H1 (cell line): ENCODE measurements at places on chromosomes 13 and 19.
A peak's percentile ranks its signal among the peaks of the same experiment; 100 is the strongest.

DNA sequence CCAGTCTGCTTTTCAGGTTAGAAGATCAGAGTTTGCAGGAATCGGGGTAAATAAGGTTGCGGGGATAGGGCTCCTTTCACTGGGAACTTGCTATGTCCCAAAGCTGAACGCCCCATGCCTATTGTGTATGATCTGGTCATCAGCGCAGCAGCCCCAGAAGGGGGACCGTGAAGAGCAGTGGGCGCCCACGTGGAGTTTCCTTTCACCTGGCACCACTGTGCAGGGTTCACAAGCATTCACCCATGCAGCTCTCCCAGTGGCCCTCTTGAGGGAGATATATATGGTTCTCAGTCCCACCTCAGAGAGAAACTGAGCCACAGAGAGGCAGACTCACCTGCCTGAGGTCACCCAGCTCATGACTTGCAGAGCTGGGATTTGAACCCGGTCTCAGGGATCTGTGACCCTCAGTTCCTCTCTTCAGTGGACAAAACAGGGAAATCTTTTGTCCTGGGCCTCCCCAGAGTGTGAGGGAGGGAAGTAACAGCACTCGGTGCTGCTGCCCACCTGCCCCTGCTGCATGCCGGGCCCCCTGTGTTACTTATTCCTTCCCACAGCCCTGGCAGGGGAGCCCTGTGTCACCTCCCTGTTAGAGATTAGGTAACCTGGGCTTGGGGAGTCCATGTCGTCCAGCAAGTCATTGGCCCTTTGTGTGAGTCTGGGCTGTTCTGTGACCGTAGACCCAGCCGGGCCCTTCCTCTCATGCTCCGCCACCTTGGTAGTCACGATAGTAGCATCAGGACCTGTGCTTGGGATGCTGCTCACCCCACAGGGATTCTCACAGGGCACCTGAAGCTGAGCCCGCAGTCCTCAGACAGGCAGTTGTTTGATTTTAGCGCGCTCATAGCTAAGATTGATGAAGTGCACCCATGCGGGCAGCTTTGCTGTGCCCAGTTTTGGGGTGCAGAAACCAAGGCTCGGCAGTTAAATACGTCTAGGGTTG is 27.9 kb downstream of the PPP5C start:
- DNase-seq = no peak
- H3K4me3 ChIP-seq = no peak overlapping the region
- peaks cover 23% of the 10 kb centered on the region for H3K4me1 ChIP-seq
- H3K27ac ChIP-seq = peak overlapping the region; percentile 84
- peaks cover 23% of the 10 kb centered on the region for H3K36me3 ChIP-seq

- H3K36me3 ChIP-seq = no peaks in the 10 kb centered on the region
- no peak for DNase-seq
- no peak overlapping the region for H3K4me3 ChIP-seq
- peaks cover 1% of the 10 kb centered on the region for H3K27me3 ChIP-seq
- H3K27ac ChIP-seq = no peak overlapping the region
- peaks cover 3% of the 10 kb centered on the region for H3K4me1 ChIP-seq
Observed at GRCh38 chr13:109199280-109199679, 569.9 kb downstream of the MYO16 start.

DNA sequence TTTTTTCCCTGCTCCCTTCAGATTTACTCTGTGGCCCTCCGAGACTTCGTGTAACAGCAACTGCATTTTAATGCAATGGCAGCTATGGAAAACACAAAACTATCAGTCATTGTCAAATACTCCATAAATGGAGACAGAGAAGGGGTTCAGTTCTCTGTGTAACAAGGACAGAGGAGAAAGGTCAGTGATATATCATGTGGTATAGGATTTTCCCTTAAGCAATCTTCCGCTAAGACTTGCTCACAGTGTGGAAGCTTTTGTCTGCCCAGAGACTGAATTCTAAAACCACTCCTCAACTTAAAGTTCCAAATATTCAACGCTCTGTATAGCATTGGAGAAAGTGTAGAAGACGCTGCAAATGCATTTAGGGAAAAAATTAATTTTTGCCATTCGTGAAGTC is 111.3 kb upstream of the EDNRB start:
- no peak overlapping the region for H3K4me3 ChIP-seq
- H3K4me1 ChIP-seq = no peaks in the 10 kb centered on the region
- no peaks in the 10 kb centered on the region for H3K27me3 ChIP-seq
- H3K27ac ChIP-seq = no peak overlapping the region
- H3K36me3 ChIP-seq = no peaks in the 10 kb centered on the region
- DNase-seq = no peak

DNA sequence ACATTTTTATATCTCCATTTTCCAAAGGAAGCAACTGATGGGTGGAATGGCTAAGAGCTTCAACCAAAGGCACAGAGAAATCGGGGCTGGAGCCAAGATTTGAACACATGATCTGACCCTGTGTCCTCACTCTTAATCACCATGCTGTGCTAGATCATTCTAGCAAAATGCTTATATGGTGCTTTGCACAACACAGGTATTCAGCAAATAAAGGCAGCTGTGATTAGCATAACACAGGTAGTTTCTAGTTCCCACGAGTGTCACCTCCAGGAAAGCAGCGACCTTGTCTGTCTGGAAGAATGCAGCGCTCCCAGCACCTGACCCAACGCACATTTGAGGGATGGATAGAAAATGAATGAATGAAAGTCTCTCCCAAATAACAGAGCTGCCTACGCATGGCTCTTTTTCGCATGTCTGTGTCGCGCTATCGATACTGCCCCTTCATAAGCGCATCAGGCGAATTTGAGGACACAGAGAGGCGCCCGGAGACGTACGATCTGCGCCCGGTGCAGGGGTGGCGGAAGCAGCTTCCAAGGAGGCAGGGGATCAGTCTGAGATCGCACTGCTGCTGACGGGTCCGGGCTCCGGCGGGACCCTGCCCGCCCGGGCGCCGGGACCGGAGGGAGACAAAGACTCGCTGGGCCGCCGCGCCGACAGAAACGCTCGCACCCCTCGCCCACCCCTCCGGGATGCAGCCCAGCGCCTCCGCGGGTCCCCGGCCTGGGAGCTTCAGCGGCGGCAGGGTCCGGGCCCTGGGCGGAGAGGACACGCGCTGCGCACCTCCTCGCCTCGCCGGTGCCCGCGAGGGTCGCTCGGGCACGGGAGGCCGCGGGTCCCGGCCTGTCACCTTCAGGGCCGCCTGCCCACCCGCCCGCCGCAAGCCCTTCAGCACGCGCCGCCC is 609 bp downstream of the EPS15L1 start:
- no peak for DNase-seq
- H3K4me1 ChIP-seq = no peaks in the 10 kb centered on the region
- no peaks in the 10 kb centered on the region for H3K36me3 ChIP-seq
- H3K27ac ChIP-seq = no peak overlapping the region
- H3K4me3 ChIP-seq = peak overlapping the region; percentile 96
- H3K27me3 ChIP-seq = no peaks in the 10 kb centered on the region

- peaks cover 3% of the 10 kb centered on the region for H3K4me1 ChIP-seq
- no peak overlapping the region for H3K27ac ChIP-seq
Observed at GRCh38 chr19:1932395-1932794, 8.6 kb upstream of the CSNK1G2 start.

DNA sequence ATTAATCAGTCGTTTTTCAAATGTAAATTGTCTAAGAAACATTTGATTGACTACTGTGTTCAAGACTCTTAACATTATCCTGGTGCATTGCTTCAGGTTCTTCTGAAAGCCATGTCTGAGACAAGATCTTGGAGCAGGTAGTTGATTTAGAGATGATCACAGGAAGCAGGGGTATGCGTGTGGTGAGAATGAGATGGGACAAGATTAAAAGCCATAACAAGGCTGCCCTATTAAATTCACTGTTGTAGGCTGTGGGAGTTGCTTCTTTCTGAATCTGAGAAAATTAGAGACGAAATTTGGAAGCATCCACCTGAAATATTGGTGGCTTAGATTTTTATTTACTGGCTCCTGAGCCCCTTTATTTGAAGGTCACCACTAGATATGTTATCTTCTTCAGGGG is 687.4 kb upstream of the SLITRK6 start:
- no peaks in the 10 kb centered on the region for H3K4me1 ChIP-seq
- no peak overlapping the region for H3K27ac ChIP-seq
- no peaks in the 10 kb centered on the region for H3K27me3 ChIP-seq
- H3K36me3 ChIP-seq = no peaks in the 10 kb centered on the region

- H3K4me3 ChIP-seq = peak overlapping the region; percentile 100
- DNase-seq = no peak
- peaks cover 20% of the 10 kb centered on the region for H3K36me3 ChIP-seq
- peaks cover 8% of the 10 kb centered on the region for H3K4me1 ChIP-seq
- no peak overlapping the region for H3K27ac ChIP-seq
Observed at GRCh38 chr19:533364-534058, 2.0 kb downstream of the CDC34 start.

DNA sequence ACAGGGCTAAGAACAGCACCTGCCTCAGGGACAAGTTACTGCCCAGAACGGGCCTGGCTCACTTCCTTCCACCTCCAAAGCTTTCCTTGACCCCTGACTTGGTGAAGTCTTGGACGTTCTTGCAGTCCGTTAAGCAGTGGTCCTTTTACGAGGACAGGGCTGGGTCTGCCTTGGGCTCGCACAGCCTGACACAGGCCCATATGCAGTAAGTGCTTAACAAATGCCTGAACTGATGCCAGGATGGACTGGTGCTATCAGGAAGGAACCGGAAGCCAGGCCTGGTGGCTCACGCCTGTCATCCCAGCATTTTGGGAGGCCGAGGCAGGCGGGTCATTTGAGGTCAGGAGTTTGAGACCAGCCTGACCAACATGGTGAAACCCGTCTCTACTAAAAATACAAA is 1.8 kb upstream of the PLK5 start:
- peaks cover 30% of the 10 kb centered on the region for H3K27me3 ChIP-seq
- peaks cover 3% of the 10 kb centered on the region for H3K4me1 ChIP-seq
- no peaks in the 10 kb centered on the region for H3K36me3 ChIP-seq
- no peak overlapping the region for H3K4me3 ChIP-seq

DNA sequence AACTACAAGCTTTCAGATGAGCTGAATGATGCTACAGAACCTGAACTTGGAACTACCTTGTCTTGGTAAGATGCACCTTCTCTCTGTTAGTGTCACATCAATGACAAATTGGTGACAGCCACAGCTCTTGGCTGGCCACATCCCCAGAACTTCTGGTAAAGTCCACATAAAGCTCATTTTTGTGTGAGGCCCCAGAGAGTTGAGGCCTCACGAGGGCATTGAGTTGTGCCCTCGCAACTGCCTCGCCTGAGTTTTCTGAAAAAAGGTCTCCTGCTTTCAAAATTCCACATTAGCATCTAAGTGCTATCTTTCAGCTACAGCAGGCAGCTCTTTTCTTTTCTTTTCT is 42.6 kb downstream of the MRPL57 start:
- H3K4me1 ChIP-seq = no peaks in the 10 kb centered on the region
- H3K4me3 ChIP-seq = no peak overlapping the region
- H3K27me3 ChIP-seq = no peaks in the 10 kb centered on the region
- H3K36me3 ChIP-seq = no peaks in the 10 kb centered on the region
- H3K27ac ChIP-seq = no peak overlapping the region

GRCh38 chr19:33150852-33151518 is 19.1 kb downstream of the WDR88 start:
- no peak overlapping the region for H3K4me3 ChIP-seq
- no peak for DNase-seq
- H3K36me3 ChIP-seq = no peaks in the 10 kb centered on the region
- H3K4me1 ChIP-seq = no peaks in the 10 kb centered on the region
- no peaks in the 10 kb centered on the region for H3K27me3 ChIP-seq

- DNase-seq = no peak
- H3K36me3 ChIP-seq = peaks cover 3% of the 10 kb centered on the region; the same call in 1 of the 2 replicates
- H3K27me3 ChIP-seq = peaks cover 26% of the 10 kb centered on the region
Observed at GRCh38 chr19:498977-499623, 2.8 kb downstream of the MADCAM1 start.

DNA sequence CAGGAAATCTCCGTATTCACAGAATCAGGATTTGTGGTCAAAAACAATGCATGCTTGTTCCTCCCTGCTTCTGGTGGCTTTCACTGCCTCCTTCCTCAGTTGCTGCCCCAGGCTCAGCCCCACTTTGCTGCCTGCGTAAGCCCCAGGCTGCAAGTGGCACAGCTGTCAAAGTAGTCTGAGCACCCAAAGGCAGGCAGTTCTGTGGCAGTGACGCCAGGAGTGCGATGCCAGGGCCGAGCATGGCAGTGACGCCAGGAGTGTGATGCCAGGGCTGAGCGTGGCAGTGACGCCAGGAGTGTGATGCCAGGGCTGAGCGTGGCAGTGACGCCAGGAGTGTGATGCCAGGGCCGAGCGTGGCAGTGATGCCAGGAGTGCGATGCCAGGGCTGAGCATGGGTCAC is 77.3 kb upstream of the GPR183 start:
- DNase-seq = no peak
- H3K4me3 ChIP-seq = no peak overlapping the region
- H3K27ac ChIP-seq = no peak overlapping the region

- H3K27ac ChIP-seq = no peak overlapping the region
- H3K27me3 ChIP-seq = no peaks in the 10 kb centered on the region
- no peak for DNase-seq
- H3K36me3 ChIP-seq = no peaks in the 10 kb centered on the region
Observed at GRCh38 chr13:40329781-40330485, 336.5 kb downstream of the FOXO1 start.

DNA sequence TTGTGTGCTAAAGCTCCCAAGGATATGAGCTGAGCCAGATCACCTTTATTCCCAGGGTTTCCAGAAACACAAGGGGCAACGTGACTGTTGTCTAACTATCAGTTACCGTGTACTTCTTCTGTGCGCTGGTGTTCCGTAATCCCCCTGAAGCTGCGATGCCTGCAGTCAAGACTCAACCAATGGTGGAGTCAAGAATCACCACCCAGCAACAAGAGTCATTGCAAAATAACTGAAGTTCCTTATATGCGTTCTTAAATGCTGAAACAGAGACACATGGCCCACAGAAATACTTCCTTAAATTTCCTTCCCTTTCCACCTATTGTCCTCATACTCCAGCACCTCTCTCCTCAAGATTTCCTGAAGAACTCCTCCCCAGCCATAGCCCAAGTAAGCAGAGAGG is 200.2 kb downstream of the KATNAL1 start:
- DNase-seq = no peak
- H3K4me1 ChIP-seq = 0 out of 2 replicates have a peak, but pooled peaks cover 3% of the 10 kb centered on the region
- no peak overlapping the region for H3K27ac ChIP-seq
- no peak overlapping the region for H3K4me3 ChIP-seq
- H3K27me3 ChIP-seq = peaks cover 4% of the 10 kb centered on the region; the same call in 1 of the 2 replicates
- no peaks in the 10 kb centered on the region for H3K36me3 ChIP-seq

DNA sequence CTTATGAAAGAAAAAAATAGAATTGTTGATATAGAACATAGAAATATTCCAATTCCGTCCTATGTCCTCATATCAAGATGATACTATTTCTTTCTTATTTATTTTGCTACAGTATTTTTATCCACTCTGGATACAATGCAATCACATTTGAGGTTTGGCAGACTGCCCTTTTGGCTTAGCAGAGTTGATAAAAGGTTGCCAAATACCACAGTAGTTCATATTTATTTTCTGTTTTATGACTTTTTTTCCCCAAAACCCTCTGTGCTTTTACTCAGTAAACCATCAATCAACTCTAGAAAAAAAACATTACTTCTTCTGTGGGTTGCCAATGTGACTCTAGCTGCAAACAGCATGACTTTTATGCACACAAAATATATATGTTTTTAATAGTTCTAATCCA is 424.5 kb downstream of the PCDH9 start:
- H3K27me3 ChIP-seq = no peaks in the 10 kb centered on the region
- no peaks in the 10 kb centered on the region for H3K36me3 ChIP-seq
- DNase-seq = no peak
- no peaks in the 10 kb centered on the region for H3K4me1 ChIP-seq
- H3K27ac ChIP-seq = no peak overlapping the region
